ENCODE measurements at places on chromosomes 4 and X.

DNA sequence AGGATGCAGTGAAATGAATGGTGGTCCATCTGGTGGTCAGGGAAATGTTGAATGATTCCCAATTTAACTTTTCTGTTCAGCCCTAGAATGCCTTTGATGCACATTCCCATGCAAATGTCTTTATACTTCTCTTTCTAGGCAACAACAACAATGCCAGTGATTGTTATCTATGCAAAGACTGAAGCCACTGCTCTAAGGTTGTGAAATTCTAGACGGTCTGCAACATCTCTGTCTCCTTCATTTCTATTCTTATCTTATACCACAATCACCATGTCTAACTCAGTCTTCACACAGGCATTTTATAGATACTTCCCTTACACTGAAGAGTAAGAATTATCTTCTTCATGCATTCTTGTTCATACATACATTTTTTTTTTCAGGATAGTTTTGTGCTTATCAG is 84.5 kb downstream of the HPGD start:
- DNase-seq, result no peak

DNA sequence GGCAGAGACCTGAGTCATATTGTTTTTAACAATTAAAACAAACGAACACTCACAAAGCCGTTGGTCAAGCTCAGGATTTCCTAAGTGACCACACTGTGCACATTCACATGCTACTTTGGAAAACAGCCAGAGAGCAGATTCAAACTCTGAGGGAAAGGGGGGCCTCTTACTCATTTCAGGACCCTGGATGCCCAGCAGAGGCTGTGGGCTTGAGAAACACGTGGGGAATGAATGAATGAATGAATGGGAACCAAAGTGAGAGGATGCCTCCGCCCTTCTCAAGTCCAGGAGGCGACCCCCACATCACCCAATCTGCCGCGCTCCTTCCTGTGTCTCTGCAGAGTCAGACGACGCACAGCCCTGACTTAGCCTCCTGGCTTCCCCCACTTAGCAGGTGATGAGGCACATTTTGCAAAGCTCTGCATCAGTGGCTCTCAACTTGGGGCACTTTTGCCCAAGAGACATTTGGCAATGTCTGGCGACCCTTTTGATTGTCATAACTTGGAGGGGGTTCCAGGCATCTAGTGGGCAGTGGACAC is 76.0 kb downstream of the ABLIM2 start:
- DNase-seq, result no peak

DNA sequence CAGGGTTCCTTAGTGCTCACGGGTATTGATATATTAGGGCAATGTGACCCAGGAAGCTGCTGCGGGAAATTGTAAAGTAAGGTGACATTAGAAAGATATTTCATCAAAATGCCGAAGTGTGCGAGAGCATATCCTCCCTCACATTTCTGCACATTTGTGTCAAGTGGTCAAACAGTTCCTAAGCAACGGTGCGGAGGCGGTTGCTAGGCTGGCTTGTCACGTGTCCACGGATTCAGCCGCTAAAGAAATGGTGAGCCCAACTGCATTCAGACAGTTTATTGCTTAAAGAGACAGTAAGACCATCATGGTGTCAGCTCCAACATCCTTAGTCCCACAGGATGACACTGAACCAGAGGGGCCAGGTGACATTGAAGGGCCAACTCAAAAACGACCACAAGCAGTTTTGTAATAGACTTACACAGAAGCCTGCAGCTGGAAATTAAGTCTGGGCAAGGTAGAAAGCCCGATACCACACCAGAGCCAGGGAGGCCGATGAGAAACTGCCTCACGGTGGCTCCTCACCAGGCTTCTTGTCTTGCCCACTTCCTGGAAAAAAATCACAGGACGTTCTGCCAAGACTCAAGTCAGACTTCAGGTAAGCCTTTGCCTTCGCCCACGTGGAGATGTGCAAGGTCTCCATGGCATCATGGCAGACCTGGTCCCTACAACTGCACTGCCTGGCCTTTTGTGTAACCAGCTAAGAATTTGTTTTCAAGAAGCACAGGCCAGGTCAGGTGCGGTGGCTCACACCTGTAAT is 50.4 kb downstream of the USP11 start:
- DNase-seq, result no peak

DNA sequence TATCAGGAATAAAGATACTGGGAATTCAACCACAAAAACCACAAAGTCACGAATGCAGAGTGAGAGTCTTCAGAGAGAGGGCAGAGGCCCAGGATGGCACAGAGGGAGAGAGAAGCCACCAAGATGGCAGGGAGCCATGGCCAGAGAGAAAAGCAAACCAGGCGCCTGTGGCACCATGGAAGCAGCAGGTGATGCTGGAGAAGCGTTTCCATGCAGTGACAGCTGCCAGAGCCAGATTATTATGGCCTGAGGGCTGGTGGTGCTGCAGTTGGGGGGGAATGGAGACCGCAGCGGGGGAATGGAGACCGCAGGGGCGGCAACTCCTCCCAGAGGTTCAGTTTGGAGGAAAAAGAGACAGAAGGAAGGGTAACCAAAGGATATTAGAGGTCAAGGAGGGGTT is 5.8 kb downstream of the TAFAZZIN start:
- no peak for DNase-seq

DNA sequence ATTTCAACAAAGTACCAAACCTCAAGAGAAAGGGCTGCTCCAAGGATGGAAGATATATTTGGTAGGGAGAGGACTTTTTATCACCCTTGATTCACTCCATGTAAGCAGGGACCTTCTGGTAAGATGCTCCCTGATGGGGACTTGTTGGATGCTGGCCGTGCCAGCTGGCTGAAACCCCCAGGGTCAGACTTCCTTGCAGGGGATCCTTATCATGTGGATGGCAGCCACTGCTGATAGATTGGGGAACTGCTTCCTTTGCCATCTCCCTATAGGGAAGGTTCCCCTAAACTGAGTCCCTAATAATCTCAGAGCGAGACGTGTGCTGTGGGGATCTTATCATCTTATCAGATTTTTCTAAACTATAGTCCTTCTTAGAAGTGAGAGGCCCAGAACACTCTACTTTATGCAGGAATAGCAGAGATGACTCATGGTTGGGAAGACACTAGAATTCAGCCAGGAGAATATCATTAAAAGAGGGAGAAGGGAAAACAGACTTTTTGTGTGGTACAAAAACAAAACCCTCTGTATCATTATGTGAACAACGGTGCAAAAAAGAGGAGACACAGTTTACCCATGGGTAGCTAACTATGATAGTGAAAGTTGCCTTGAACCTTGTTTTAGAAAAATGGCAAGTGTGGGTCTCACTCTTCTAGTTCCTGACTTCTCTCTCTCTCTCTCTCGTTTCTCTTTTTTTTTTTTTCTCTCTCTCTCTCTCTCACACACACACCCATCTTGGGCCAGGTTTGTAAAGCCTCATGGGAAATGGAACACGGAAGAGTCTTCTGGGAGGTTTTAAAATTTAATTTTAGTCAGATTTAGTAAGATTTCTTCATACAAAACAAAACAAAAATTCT is 16.1 kb downstream of the RHOH start:
- no peak for DNase-seq

Data from activated T-helper 1 cell treated with anti-CD3 and anti-CD28 coated beads, Interleukin-2, amount 50 U/mL, for 16 hours (primary cell).